ENCODE measurements at places on chromosomes 1 and 21.

DNA sequence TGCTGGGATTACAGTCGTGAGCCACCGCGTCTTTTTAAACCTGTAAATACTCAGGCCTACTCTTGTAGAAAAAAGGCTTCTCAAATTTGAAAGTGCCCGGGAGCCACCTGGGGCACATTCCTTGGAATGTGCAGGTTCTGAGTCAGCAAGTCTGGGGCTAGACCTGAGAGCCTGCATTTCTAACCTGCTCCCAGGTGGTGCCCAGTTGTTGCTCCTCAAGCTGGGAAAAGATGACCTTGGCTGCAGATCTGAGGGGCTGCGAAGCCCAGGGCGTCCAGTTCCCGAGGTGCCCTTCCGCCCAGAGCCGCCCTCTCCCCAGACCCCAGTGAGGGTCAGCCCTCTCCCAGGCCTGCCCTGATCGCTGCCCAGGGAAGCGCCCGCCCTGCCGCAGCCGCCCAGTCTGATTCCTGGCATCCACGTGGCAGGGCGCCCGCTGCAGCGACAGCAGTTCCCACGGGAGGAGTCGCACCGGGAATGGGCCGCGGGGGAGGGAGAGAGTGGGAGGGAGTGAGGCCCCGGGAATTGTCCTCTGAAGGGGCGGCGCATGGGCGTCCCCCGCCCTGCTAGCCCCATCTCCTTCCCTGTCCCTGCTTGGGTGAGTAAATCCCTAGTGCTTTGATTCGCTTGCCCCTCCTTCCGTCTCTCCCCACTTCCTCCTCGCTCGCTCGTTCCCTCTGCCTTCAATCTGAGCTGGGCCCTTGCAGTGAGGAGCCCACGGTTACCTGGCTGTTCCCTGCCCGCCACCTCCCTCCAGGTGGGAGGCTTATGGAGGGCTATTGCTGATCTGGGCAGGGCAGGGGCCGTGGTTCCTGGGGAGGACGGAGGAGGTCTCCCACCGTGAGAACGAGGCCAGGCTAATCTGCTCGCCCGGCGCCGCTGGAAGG lies 18.8 kb upstream of the TENT5B start:
- no peak for DNase-seq

DNA sequence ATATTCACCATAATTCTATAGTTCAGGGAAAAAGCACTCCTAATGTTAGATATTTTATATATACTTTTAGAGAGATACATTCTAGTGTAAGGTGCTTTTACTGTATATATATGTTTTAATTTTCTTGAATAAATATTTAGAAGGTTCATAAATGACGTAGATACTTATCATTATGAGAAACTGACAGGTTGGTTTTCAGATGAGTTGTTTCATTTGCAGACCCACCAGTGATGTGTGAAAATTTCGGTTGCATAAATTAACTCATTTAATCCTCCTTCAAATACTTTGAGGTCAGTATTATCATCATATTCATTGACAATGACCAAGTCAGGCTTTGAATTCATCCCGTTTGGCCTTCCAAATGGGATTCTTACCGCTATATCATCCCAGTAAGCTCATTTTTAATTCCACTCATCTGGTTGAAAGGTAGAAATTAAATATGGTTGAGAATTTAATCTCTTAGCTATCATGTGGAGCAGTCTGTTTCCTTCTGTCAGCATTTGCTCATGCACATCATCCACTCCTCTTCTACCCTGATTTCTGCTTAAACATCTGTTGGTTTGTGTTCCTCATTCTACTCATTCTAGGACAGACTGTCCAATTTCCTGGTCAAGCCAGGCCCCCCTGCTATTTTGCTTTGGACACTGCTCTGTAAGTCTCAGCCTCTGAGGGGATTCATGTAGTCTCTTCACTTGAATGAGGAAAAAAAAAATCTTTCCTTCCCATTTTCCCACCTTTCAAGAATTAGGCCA lies 1156.6 kb downstream of the PLA2G4A start:
- no peak for DNase-seq

- no peak for DNase-seq
Measured at GRCh38 chr1:198700396-198700795, 61.6 kb downstream of the PTPRC start.

GRCh38 chr1:203128716-203129500 lies 1.4 kb downstream of the ADORA1 start:
- DNase-seq: no peak

Measured in stimulated activated CD8-positive, alpha-beta memory T cell treated with anti-CD3 and anti-CD28 coated beads, Interleukin-12 subunit alpha, Interleukin-12 subunit beta, amount 100 ng/mL, for 4 hours (primary cell).